ENCODE measurements at places on chromosomes 5 and 9.

DNA sequence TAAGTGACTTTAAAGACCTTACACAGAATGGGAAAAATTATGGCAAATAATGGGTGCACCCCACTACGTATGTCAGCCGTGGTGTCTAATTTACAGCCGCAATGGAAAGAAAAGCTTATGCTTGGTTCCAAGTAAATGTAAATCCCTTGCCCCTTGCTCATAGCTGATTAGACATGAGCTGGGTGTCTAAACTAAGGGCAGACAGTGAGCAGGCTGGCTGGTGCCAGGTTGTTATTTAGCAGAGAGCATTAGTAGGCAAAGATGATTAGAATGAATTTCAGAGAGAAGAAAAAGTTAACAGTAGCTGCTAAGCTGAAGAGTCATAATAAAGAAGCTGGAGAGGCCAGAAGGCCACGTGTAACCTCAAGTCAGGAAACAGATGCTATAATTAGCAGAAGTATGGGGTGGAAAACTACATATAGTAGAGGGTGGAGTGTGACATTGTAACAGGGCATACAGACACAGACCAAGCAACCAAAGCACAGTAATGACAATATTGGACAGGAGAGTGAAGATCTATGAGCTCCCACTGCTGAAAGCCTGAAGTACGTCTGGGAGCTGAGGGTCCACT lies 257.7 kb downstream of the MCTP1 start:
- no peak for DNase-seq

DNA sequence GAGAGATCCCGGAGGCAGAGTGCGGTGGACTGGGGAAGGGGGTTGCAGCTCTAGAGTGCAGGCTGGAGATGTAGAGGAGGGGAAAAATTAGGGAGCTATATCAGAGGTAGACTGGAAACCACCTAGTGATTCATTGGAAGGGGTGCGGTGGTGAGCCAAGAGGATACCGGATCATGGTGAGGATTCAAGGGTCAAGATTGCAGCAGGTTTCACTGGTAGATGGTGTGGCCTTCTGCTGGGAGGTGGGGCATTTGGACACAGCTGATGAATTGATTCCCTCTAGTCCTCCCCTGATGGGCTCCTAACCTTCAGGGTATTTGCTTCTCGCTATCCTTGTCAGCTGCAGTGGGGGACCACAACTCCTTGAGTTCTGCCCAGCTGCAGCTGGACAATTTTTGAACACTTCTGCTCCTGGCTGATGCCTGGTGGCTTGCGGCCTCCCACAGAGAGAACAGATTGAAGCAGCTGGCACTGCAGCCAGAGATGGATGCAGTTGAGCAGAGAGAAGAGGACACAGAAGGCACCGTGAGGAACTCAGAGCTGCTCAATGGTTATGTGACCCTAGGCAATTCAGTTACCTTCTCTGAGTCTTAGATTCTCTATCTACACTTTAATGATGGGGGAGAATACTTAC lies 134.4 kb upstream of the ABCA1 start:
- DNase-seq = no peak

DNA sequence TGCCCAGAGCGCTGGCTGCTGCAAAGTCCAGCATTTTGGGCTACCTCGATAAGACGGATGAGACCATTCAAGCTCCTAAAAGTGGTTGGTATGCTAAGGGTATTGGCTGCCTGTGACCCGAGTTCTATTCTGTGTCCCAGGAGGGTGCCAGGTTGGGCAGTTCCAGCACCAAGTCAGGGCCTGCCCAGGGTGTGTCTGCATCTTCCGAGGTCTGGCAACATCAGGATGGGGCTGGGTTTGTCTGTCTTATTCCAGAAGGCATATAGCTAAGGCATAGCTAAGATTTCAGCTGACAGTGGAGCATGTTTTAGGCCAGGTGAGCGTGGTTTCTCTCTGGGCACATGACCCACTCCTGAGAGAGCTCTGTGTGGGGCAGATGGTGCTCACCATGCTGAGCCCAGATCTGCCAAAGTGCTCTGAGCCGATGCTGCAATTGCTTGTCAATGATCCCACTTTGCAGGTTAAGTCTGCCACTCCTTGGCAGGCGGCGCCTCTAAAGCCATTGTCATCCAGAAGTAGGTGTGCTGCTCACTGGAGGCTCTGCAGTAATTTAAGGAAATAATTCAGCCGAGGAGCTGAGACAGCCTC lies 7.8 kb downstream of the SLC9A3 start:
- DNase-seq = no peak

GRCh38 chr5:154829589-154830218 lies 20.7 kb downstream of the FAXDC2 start:
- no peak for DNase-seq

DNA sequence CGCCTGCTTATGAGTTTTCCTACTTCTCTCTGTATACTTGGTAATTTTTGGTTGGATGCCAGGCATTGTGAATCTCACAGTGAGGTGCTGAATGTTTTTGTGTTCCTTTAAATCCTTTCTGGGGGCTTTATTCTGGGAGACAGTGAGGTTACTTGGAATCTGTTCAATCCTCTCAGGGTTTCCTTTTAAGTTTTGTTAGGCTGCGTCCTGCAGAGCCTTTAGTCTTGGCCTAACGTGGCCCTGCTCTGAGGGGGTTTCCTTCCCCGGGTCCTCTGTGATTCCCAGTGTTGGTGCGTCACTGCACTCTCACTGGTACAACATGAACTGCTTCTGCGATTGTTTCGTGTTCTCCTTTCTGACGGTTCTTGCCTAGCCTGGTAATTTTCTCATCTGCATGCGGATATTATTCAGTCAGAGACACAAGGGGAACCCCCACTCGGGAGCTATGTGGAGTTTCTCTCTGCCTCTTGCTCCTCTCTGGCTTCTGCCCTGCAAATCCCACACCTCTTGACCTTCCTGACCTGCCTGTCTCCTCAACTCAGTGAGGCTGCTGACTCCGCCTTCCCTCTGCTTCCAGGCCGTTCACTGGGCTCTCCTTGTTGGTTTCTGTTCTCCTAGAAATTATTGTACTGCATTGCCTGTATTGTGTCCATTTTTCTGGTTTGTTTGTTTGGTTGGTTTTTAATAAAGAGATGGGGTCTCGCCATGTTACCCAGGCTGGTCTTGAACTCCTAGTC lies 128.1 kb downstream of the DAB2IP start:
- no peak for DNase-seq

- no peak for DNase-seq
Observed at GRCh38 chr9:81073821-81074220, 615.5 kb downstream of the TLE1 start.

GRCh38 chr9:38092200-38092524 lies 23.1 kb upstream of the SHB start:
- no peak for DNase-seq

GRCh38 chr9:105854026-105854782 lies 159.9 kb downstream of the TMEM38B start:
- no peak for DNase-seq

GRCh38 chr9:109311286-109311685 lies 9.6 kb downstream of the EPB41L4B start:
- no peak for DNase-seq

GRCh38 chr5:178271726-178272479 lies 39.3 kb upstream of the PHYKPL start:
- no peak for DNase-seq

GRCh38 chr9:38284039-38284575 lies 108.4 kb upstream of the ALDH1B1 start:
- DNase-seq = no peak

Data from stimulated activated CD4-positive, alpha-beta T cell treated with anti-CD3 and anti-CD28 coated beads, Interleukin-1b, Interleukin-23, amount 100 ng/mL, for 4 hours (primary cell).